ENCODE measurements at places on chromosomes 12 and 14. TPM values are rescaled to one million over a fixed set of nuclear protein-coding genes. Genes with fewer than 3 reads are reported as not detected.

Gene AEBP2
- 13.9 TPM for total RNA-seq

Gene KIF26A
- total RNA-seq = 0.23 TPM

Gene INHBC
- total RNA-seq = not detected

Gene CORO1C
- total RNA-seq = 304 TPM

Gene CTSG
- not detected for total RNA-seq

Gene AKAP5
- 0.12 TPM for total RNA-seq

Gene MGP
- 26.6 TPM for total RNA-seq

Gene ACOT6
- total RNA-seq = not detected

Gene SERPINA6
- total RNA-seq = not detected

Gene PGF
- 29.3 TPM for total RNA-seq

Gene SMOC1
- not detected for total RNA-seq

Gene SLC10A1
- total RNA-seq = not detected

Gene NGB
- not detected for total RNA-seq

Gene OXA1L
- total RNA-seq = 84.5 TPM

Gene ACSM4
- total RNA-seq = not detected

Gene DNAI7
- 0.08 TPM for total RNA-seq

Gene TMEM119
- total RNA-seq = 6.1 TPM

Gene LRRIQ1
- not detected for total RNA-seq

Gene CACNA2D4
- not detected for total RNA-seq

Gene ACOT4
- 0.68 TPM for total RNA-seq

Gene KRT74
- not detected for total RNA-seq

Gene NOVA1
- total RNA-seq = 2.2 TPM

Gene ERBB3
- total RNA-seq = 0.70 TPM

Gene TMEM179
- 0.08 TPM for total RNA-seq

Gene PPFIA2
- 0.08 TPM for total RNA-seq

Gene GLI1
- 0.23 TPM for total RNA-seq

Gene KRT71
- total RNA-seq = not detected

Gene MRPL42
- 19.0 TPM for total RNA-seq

Gene DBX2
- not detected for total RNA-seq

Gene NEUROD4
- not detected for total RNA-seq

Gene MSI1
- total RNA-seq = not detected

Gene SLC38A2
- 526 TPM for total RNA-seq

Gene DHRS2
- total RNA-seq = 0.08 TPM

Gene DACT1
- total RNA-seq = 9.8 TPM

Gene FAM90A1
- 0.35 TPM for total RNA-seq

Gene TMEM52B
- total RNA-seq = not detected

Gene ANKS1B
- total RNA-seq = 0.94 TPM

Gene TSHR
- total RNA-seq = not detected

Gene ART4
- total RNA-seq = 0.82 TPM

Gene SELPLG
- 0.68 TPM for total RNA-seq

Gene KRT79
- not detected for total RNA-seq

Gene LBHD2
- total RNA-seq = not detected

Gene KRT85
- not detected for total RNA-seq

Gene A2ML1
- not detected for total RNA-seq

Gene CCDC196
- not detected for total RNA-seq

Gene FCF1
- total RNA-seq = 26.0 TPM

Gene TAS2R42
- not detected for total RNA-seq

Measured in smooth muscle cell of the coronary artery (primary cell).